ENCODE measurements at places on chromosomes 5 and 9.

DNA sequence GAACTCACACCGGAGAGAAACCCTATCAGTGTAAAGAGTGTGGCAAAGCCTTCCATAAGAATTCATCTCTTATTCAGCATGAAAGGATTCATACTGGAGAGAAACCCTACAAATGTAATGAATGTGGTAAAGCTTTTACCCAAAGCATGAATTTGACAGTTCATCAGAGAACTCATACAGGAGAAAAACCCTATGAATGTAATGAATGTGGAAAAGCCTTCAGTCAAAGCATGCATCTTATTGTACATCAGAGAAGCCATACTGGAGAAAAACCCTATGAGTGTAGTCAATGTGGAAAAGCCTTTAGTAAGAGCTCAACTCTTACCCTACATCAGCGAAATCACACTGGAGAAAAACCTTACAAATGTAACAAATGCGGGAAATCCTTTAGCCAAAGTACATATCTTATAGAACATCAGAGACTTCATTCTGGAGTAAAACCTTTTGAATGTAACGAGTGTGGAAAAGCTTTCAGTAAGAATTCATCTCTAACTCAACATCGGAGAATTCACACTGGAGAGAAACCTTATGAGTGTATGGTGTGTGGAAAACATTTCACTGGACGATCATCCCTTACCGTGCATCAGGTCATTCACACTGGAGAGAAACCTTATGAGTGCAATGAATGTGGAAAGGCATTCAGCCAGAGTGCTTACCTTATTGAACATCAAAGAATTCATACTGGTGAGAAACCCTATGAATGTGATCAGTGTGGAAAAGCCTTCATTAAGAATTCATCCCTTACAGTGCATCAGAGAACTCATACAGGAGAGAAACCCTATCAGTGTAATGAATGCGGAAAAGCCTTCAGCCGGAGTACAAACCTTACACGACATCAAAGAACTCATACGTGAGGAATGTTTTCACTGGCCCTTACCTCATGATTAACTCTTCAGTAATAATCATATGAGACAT lies 8.9 kb upstream of the ZNF454 start:
- DNase-seq, result no peak

DNA sequence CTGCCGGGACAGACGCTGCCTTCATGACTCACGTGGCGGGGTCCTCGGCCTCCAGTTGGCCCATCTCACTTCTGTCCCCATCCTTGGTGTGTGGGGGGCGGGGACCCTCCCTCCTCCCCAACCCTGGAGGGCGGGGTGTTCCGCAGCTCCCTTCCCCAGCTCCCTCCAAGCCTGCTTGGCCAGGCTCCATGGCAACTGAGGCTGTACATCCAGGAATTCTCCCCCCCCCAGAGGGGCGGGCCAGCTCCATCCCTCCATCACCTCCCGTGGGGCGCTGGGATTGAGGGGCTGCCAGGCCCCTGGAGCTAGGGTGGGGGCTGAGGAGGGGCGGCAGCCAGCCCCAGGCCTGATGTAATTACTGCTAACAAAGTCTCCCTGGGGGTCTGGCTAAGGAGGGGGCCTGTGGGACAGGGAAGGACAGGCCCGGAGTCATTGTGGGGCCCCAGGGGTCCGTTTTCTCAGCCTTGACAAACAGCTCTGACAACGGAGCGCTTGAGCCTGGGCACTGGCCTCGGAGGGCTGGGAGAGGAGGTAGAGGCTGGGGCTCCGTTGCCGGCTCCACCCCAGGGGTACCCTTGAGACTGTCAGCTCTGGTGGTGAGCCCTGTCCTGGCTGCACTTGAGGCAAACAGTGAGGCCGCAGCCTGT lies 8.0 kb downstream of the DIPK1B start:
- peak; percentile 80 for DNase-seq

GRCh38 chr5:151556806-151557205 lies 34.3 kb downstream of the FAT2 start:
- no peak for DNase-seq

DNA sequence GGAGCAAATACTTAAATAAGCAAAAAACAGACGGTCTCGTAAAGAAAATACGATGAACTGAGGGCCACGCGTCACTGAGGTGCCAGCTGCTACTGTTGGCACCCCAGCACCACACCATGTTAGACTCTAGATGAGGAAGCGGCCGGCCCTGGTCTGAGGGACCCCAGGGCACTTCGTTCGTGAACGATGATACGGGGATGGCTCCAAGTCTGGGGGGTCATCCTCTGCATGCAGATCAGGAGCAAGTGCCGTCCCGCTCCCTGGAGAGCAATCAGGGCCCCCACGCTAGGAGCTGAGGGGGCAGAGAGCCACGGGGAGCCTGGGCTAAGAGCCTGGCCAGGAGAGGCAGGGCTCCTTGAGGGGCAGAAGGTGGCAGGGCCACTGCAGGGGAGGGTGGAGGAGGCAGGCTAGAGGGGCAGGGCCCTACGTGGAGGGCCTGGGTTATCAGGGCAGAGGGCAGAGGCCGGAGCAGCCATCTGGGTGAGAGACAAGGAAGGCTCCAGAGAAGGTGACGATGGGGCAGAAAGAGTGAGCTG lies 24.1 kb downstream of the SARDH start:
- no peak for DNase-seq

- DNase-seq, result no peak
Measured at GRCh38 chr9:109815366-109815947, 35.5 kb downstream of the PALM2AKAP2 start.

- no peak for DNase-seq
Measured at GRCh38 chr5:60141119-60141518, 247.6 kb upstream of the PDE4D start.

DNA sequence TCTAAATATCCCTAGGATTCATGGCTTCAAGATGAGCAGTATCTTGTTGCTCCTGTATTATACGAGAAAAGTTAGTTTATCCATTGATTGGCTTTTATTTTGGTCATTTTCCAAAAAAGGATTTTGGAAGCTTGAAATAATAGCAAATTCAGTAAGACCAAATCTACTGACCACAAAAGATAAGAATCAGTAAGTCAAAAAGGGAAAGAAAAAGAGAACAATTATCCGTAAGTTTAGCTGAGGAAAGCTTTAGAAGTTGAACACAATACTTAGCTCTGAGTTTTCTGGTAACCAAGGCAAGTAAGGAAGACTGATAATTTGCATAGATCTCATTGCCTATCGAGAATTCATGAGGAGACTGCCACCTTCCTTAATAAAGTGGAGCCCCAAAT lies 9.1 kb downstream of the TGFBR1 start:
- DNase-seq, result no peak

DNA sequence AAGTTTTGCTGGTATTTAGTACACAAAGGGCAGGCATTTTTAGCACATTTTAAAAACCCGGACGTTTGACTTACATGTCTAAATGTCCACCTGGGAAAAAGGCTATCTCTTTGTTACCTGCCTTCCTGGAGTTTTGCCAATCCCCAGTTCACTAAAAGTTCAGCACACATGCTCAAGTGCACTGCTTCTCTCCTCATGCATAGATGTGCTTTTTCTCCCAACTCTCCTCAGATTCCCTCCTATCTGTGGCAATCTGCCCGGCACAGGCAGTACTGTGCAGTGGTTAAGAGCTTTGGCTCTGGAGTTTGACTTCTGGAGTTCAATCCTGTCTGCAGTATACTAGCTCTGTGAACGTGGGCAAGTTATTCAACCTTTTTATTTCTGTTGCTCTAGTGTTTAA lies 8.3 kb upstream of the CCNO start:
- DNase-seq, result peak; percentile 93

DNA sequence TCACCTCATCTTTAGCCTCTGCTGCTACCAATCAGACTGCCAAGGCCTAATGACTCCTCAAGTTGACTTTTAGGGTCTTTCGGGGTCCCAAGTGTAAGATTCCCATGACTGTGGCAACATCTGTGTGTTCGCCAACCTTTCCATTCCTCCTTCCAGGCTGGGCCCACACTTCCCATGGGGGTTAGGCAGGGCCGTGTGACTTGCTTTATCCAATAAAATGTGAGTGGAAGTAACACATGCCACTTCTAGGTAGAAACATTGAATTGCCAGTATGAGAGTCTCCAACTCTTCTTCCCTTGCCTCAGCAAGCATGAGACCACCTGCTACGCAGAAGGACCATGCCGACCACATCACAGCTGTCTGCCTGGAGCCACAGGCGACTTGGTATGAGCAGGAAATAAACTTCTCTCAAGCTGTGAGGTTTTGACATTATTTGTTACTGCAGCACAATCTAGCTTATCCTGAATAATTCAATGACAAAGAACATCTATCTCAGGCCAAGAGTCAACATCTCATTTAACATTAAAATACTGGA lies 190.4 kb upstream of the IER5L start:
- DNase-seq, result no peak

- no peak for DNase-seq
Measured at GRCh38 chr5:96315431-96315830, 117.6 kb downstream of the PCSK1 start.
